Stimulated activated CD8-positive, alpha-beta memory T cell treated with anti-CD3 and anti-CD28 coated beads, Interleukin-15, amount 100 ng/mL, for 4 hours (primary cell): ENCODE measurements at places on chromosomes 1 and 21.
A peak's percentile ranks its signal among the peaks of the same experiment; 100 is the strongest.

DNA sequence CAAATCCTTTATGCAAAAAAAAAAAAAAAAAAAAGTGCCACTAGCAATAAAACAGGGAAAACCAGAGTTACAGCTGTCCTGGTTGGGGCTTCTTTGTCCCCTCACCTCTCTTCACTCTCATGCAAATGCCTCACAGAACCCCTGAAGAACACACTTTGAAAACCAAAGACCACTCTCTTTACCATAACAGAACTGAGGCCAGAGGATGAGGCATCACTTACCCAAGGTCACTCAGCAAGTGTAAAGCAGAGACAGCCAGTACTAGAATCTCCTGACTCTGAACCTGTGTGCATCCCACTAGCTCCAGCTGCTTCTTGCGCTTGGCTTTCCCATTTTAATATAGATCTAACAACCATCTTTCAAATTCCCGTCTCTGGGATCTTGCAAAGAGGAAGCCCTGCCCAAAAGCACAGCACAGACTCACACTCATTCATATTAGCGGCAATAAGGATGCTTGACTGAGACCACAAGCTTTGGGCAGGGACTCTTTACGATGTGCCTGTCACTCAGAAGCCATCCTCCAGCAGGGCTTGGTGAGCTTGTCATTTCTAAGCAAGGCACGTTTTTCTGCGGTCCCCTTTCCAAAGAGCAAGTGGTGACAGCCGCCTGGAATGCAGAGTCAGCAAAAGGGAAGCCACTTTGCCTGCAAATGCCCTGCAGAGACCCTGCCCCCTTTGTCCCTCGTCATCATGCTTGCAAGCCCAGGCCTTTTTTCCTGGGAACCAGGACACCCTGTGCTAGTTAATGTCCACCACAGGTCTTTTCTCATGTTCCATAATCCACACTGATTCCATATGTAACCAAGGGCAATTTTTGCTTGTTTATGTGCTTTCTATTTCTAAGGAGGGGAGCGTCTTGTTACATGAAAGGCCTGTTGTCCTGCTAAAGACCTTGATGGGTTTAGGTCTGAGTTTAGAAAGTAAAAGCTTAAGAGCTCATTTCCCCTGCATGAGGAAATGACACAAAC lies 76.5 kb upstream of the NFIA start:
- DNase-seq = no peak

- no peak for DNase-seq
These were observed 3.0 kb downstream of the MTARC2 start for GRCh38 chr1:220751111-220751510.

DNA sequence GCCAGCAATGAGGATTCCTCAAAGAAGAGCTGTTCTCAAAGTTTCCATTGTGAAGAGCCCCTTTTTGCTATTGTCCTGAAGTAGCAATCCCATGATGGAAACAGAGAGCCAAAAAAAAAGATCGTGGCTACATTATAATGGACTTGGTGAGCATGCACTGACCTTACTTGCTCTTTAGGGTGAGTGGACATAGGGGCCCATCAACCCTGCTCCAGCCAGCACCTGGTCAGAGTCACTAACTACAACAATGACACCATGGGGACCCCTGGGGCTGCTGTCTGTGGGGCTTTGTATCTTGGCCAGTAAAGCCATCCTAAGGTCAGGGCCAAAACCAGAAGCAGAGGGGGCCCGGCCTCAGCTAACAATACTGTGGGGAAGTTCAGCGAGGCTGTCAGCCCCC lies 30.4 kb upstream of the RAB4A start:
- no peak for DNase-seq

- DNase-seq = no peak
These were observed 3.8 kb downstream of the PRDM2 start for GRCh38 chr1:13703558-13704490.

GRCh38 chr1:179510038-179510437 lies 65.7 kb downstream of the NPHS2 start:
- no peak for DNase-seq

DNA sequence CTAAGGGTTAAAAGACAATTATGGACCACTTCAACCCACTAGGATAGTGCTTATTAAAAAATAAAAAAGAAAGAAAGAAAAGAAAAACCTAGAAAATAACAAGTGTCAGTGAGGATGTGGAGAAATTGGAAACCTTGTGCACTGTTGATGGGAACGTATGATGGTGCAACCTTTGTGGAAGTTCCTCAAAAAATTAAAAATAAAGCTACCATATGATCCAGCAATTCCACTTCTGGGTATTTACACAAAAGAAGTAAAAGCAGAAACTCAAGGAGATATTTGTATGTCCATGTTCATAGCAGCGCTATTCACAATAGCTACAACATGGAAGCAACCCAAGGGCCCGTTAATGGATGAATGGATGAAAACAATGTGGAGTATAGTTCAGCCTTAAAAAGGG lies 115.2 kb upstream of the ATP1A1 start:
- no peak for DNase-seq

GRCh38 chr1:46285730-46286477 lies 17.5 kb downstream of the LRRC41 start:
- no peak for DNase-seq

DNA sequence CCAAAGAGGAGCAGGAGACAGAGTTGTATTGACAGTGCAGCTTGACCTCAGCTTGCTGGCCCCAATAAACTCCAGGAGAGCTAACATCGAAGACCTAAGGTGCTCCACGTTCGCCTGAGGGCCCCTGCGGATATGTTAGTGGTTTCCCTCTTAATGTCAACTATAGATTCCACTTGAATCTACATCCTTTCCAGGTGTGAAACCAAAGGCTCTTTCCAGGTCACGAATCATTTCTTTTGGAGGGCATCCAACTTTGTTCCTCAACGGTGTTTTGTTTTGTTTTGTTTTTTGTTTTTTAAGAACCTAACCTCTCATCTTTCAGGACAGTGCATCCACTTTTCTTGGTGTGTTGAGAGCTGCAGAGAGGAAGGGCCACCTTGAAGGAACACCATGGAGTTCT lies 267.6 kb upstream of the SGIP1 start:
- DNase-seq = no peak

- no peak for DNase-seq
These were observed at the start of gene ACTL8 for GRCh38 chr1:17755120-17755519. Gene ACTL8 (plus strand): TSS chr1:17755333. CDS start chr1:17823009, 67,676 bp downstream.

- no peak for DNase-seq
These were observed 712.8 kb upstream of the CHRM3 start for GRCh38 chr1:238673561-238673960.

GRCh38 chr1:73593804-73594203 lies 604.2 kb downstream of the LRRIQ3 start:
- DNase-seq = no peak

DNA sequence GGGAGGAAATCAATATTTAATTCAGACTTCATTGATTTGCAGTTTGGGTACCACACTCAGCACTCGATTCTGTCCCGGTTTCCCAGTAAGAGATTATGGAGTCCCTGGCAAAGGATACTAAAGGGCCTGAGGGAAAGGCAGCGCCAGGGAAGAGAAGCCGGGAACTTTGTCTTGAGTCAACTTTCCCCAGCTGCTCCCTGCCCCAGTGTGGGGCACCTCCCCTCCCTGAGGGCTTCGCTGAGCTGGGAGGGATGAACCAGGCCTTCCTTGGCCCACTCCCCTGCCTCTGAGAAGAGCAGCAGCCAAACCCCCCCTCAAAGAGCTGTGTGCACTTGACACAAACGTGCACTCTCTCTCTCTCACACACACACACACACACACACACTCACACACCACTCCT lies 32.6 kb downstream of the OPTC start:
- no peak for DNase-seq

- DNase-seq = no peak
These were observed 672.9 kb upstream of the PTBP2 start for GRCh38 chr1:96048572-96049212.

GRCh38 chr1:21237446-21238088 lies 52.7 kb downstream of the ECE1 start:
- DNase-seq = no peak

DNA sequence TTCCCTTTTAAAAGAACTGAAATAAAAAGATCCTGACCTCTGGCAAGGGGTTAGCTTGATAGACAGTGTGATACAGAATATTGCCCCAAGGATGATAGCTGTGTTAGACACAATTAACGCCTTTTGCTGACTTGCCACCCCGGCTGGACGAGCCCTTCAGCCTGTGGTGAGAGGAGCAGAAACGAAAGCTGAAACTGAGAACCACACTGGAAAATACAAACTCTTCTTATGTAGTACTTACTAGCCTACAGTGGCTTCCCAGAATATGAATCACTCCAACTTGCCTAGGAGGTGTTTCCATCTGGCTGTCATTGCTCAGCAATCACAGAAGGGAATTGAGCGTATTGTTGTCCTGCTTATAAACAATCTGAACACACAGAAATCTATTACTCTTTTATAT lies 22.9 kb downstream of the SAMSN1 start:
- peak; percentile 33 for DNase-seq

DNA sequence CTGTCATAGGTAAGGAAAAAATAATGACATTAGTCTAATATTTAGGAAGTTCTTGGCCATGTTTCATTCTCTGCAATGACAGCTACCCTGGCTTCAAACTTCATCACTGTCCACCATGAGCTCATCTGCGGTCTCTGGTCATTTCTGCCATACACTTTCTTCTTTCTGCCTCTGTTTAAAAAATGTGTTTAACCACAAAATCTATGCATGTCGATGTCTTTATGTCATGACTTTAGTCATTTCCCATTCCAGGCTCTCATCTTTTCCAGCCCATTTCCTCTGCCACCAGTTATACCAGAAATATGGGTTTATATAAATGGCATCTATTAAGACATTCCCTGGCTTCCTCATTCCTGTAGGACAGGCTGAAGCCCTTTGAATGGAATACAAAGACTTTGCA lies 68.5 kb upstream of the DUSP10 start:
- no peak for DNase-seq
